Activated CD8-positive, alpha-beta memory T cell treated with anti-CD3 and anti-CD28 coated beads for 1 hour (primary cell): ENCODE measurements at places on chromosomes 7 and 10.

DNA sequence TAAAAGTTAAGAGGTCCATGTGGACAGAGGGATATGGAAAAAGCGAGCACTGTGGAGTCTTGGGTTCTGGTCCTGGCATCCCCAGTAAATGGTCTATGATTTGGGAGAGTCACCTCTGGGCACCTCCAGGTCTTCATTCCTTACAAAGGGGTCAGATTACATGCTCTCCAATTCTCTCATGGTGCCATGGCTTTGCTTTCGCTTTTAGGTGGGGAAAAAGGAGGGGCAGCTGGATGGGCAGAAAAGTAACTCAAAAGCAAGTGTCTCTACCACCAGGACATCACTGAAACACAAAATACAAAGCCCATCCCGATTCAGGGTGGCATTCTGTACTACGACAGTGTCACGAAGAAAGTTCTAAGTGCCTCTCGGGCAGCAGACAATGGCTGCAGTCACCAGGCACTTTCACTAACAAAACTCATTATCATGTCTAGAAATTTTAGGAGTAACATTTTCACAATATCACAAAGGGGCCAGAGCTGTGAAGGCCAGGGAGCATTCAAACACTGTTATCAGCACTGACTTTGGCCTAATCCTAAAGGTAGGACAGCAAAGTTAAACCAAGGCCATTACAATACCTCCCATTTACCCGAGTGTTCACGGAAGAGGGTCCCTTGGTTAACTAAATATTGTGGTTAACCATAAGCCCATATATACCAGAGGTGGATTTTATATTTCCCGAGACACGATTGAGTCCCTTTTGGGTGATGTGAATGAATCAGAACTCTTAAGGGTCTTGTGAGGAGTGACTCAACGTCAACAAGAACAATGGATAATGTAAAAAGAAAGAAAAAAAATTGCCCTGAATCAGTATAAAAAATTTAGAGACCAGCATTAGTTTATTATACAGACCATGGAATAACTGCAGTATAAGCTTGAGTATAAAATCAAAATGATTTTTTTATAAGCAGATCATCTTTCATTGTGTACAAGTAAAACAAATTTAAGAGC, 2.5 kb downstream of the PSAP start:
- no peak for DNase-seq

- DNase-seq: no peak
Measured at GRCh38 chr10:117539903-117540639, 2.5 kb upstream of the EMX2 start.

GRCh38 chr7:148253629-148254028, 336.9 kb upstream of the C7orf33 start:
- no peak for DNase-seq

GRCh38 chr10:132363921-132364593, 32.1 kb downstream of the LRRC27 start:
- DNase-seq: no peak

DNA sequence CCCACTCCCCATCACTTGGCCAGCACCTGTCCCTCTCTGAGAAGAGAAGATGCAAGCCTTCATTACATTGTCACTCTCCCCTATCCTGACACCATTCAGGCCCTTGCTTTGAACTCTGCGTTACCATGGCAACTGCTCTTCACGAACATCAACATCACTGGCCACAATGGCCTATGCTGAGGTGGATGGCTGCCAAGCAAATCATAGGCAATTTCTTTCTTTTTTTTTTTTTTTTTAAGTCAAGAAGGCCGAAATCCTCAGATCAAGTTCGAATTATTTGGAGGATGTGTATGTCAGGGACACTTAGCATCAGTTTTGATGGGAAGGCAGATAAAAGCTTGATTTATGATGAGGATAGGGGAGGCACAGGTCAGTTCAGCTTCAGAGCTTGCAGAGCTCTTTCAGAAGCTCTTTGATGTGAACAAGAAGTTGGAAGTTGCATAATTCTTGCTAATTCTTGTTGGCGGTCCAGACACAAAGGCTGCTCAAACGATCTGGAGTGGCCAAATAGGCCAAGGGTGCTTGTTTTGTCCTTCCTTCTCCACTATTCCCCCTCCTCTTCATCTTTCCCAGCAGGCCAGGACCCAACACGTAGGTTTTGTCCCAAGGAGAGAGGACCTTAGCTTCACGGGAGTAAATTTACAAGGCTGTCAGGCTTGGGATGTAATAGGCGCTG, 179.9 kb upstream of the NPVF start:
- no peak for DNase-seq

DNA sequence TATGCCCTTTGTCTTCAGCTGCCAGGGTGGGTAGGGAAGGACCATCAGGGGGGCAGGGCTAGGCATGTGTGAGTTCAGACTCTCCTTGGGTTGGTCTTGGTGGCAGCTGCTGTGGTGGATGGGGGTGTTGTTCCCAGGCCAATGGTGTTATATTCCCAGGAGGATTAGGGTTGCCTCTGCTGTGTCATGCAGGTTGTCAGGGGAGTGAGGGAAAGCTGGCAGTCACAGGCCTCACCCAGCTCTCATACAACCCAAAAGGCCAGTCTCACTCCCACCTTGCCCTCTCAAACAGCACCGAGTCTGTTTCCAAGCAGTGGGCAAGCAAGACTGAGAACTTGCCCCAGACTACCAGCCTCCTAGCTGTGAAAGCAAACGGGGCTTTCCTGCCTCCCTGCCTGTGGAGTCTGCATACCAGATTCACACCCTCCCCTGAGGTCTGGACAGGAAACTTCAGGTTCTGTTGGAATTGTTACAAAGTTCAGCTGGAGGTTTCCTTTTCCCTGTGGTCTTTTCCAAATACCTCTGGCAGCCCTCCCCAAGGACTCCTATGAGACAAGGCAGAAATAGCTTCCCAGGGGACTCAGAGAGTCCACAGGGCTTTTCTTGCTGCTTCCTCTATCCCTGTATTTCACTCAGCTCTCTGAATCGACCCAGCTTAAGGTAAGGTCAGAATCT, 1.4 kb downstream of the HYAL4 start:
- no peak for DNase-seq

- DNase-seq: no peak
Measured at GRCh38 chr7:132575982-132576720, at the start of gene PLXNA4. Gene PLXNA4, minus strand, starts transcription at chr7:132576470. Its CDS starts 67,777 bp downstream, at chr7:132508693.

DNA sequence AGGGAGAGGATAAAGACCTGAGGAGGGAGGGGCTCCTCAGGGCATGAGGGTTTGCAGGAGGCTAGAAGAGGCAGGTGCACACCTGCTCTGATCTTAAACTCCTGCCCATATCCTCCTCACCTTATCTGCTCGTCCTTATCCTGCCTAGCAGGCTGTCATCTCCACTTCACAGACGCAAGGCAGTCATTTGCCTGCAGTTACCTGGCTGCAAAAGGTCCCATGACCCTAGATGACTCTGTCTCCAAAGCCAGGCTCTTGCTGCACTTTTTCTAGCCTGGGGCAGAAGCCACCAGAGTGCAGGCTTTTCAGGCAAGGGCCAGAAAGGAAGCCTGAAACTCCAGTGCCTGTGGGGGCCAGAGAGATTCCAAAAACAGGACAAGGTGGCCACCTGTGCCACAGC, 1.7 kb upstream of the ZNF853 start:
- no peak for DNase-seq

DNA sequence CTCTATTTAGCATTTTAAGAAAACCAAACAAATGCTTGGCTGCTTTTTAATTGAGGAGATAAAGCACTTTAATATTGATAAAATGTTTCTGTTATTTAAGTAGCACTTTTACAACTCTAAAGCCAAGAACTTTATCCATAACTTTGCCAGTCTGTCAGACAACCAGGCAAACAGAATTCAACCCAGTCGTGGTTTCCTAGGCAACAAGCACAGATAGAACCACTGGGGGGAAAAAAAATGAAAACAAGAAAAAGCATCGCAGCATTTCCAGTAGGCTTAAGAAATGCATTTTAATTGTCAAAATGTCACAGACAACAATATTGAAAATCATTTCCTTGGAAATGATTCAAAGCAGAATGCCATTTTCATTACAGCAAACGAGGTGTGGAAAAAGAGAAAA, 323.4 kb downstream of the PARD3 start:
- no peak for DNase-seq

DNA sequence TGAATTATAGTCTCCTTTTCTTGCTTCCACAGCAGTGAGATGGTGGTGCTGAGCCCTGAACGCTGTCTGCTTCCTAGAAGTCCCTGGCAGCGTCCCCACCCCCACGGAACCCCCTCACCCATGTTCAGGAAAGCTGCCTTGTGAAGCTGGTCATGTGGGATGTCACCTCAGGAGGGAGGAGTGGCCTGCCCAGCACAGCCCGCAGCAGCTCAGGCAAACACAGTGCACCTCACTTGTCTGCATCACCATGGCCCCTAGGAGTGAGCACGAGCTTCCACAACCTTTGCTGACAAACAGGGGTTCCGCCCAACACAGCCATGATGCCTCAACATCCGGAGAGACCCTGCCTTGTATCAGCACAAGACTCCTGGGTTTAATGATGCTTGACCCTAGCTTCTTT, 508.9 kb downstream of the RPS24 start:
- no peak for DNase-seq

DNA sequence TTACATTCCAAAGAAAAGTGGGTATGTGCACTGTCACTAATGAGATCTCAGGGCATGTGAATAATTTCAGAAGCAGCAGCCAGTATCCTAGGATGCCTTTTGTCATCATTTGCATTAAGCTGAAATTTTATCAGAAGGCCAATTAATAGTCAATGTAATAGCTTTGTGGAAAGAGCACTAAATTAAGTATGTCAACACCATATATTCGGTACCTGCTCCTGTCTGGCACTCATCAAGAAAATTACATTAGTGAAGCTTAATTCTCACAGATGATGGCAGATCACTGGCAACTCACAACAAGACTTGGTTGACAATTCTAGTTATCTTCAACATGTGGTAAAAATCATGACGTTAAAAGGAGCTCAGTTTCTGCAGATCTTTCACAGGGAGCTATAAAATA, 271.4 kb downstream of the PARD3 start:
- DNase-seq: no peak

DNA sequence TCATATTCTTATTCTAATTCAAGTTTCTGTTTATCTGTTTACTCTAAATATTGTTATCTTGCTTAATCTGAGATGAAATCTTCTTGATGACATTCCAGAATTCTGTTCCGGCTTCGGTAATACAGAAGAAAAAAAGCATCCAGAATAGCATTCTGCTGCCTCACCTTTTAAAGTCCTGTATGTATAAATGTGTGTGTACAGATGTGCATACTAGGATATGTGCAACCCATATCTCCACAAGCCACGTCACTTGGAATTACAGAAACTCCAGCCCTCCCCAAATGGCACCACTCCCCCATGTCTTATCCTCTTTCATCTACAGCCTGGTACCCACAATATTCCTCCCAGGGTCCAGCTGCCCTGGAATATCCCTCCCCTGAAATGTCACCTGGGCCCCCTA, 27.9 kb upstream of the USP6NL start:
- DNase-seq: no peak

- DNase-seq: no peak
Measured at GRCh38 chr10:86757113-86757972, 924 bp downstream of the BMPR1A start.

DNA sequence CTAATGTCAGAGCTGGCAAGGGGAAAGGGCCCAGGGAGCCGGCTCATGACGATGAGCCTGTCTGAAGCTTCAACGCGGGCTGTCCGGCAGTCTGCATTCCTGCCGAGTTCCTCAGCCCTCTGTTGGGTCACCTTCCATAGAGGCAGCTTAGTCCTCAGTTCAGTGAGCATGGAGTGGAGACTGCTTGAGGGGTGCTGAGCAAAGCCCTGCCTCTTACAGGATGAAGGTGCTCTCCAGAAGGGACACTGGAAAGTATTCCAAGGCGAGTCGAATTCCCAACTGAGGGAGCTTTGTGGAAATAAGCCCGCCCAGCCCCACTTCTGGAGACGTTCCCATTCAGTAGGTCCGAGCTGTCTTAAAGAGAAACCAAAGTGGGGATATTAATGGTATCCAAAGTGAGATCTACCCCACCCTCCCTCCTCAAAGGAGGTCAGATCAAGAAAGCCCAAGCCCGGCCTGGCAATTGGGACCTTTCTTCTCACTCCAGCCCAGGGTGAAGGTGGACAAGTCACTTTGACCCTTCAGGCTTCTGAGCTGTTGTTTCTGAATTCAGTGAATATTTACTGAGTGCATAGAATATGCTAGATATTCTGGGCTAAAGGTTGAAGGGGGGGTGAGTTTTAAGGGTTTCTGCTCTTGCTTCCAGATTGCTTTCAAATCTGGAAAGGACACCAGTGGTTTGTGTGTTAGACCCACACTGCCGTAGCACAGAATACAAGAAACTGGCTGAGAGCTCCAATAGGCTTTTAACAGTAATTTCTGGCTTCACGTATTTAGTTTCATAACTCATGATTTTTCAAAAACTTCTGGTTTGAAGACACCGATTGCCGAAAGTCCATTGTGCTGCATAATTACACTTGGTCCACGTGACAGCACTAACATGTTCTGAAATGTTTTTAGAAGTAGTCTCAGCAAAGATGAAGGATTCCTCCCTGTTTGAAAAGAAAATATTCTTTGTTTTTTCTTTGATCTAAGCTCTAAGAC, 3.5 kb downstream of the EGFR start:
- no peak for DNase-seq

GRCh38 chr7:20157456-20157855, 59.7 kb downstream of the MACC1 start:
- DNase-seq: no peak

GRCh38 chr7:130982160-130982638, 248.2 kb upstream of the KLF14 start:
- no peak for DNase-seq

DNA sequence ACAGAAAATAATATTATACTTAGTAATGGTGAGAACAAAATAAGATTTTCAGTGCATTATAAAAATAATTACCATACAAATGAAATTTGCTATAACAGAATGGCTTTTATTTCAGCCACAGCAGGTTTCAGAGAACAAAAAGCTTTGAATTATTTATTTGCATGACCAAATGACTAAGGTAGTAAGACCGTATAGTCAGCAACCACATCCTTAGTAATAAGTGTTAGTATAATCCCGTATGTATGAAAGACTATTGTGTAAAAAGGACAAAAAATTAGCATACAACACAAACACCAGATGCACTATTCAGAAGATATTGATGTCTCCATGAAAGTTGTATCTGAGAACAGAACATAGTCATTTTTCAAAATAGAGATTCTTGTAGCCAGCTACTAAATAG, 12.2 kb downstream of the PDZD8 start:
- no peak for DNase-seq

GRCh38 chr7:150325110-150325611, 1.8 kb upstream of the ACTR3C start:
- DNase-seq: no peak

- no peak for DNase-seq
Measured at GRCh38 chr7:134197345-134197744, 70.2 kb downstream of the LRGUK start.

DNA sequence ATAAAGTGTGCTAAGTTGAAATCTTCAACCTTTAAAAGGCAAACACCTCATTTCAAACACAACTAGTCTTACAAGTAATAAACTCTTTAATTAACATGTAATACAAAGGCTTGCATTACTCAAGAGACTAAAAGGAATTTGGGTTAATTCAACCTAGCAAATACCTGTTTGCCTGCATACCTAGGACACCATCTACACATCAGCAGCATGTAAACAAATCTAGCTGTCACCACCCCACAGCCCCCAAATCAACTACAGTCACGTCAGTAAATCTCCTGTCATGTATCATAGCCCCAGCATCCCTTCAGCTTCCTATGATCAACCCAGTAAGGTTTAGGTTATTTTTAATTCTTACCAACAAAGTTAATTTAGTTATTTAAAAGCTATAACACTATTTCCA, 33.5 kb downstream of the ZNF800 start:
- no peak for DNase-seq

GRCh38 chr10:25683344-25683743, 250.7 kb upstream of the MYO3A start:
- no peak for DNase-seq

- no peak for DNase-seq
Measured at GRCh38 chr7:151261529-151261928, 13.0 kb upstream of the SMARCD3 start.
